ENCODE measurements at places on chromosomes 2 and 18.
A peak's percentile ranks its signal among the peaks of the same experiment; 100 is the strongest.

- no peak for DNase-seq
Observed at GRCh38 chr2:183253441-183254130, 129.3 kb downstream of the NUP35 start.

DNA sequence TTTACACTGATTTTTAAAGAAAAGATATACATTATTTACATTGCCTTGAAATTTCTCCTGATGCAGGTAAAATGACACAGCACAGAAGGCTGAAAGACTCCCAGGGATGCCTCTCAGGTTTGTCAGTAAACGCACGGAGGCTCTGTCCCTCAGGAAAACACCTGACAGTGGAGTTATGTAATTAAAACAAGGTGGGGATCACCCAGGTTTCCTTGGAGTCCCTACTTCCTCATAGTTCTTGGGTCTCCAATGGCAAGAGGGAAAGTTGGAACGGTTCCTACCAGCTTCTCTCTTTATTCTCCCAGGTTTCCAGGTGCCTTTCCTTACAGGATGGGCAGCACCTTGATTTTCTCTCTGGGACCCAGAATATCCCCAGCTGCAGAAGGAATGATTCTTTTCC lies 654.8 kb downstream of the SLC4A3 start:
- DNase-seq, result no peak

DNA sequence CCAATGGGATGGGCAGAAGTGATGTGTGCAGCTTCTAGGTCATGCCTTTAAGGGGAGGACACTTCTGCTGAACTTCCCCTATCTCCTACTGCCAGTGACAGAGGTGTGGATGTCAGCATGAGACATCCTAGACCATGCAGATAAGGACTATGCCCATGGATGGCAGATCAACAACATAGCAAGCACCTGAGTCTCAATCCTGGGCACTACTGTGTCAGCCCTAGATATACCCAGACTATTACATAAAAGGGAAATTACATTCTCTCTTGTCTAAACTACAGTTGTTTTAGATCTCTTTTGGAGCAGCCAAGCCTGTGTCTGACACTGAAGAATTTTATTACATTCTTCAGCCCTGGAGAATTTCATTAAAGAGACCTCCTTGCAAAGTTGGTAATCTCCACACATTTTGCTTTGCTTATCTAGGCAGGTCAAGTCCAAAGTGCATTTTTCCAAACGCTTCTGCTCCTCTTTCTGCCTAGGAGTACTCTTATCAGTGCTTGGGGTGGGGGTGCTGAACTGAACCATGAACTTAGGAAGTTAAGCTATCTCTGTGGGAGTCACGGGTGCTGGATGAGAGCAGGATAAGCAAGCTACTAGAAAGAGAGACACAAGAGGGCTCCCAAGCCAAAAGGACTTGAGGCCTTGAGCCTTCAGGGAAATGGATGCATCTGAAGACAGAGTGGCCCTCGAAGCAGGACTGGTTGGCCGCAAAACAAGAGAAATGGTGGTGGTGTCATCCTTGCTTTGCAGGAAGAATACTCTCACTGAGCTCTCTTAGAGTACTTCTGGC lies 95.2 kb upstream of the SPRED2 start:
- DNase-seq, result no peak

DNA sequence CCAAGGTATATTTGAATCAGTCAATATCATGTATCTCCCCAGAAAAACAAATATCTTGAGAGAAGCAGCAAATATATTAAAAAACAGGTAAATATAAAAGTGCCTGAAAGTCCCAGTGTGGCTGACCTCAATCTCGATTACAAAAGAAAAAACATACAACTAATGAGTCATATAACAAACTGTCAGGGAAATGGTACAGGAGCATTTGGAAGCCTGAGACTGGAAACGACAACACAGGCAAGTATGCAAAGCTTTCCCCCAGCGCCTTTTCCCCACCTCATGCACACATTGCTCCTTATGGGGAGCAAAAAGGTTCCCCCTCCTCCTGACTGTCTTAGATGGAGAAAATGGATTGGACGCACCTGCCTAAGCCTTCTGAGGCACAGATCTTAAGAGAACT lies 230.7 kb downstream of the TMX3 start:
- DNase-seq, result no peak

GRCh38 chr2:98702858-98703620 lies 27.9 kb downstream of the MGAT4A start:
- DNase-seq, result no peak

DNA sequence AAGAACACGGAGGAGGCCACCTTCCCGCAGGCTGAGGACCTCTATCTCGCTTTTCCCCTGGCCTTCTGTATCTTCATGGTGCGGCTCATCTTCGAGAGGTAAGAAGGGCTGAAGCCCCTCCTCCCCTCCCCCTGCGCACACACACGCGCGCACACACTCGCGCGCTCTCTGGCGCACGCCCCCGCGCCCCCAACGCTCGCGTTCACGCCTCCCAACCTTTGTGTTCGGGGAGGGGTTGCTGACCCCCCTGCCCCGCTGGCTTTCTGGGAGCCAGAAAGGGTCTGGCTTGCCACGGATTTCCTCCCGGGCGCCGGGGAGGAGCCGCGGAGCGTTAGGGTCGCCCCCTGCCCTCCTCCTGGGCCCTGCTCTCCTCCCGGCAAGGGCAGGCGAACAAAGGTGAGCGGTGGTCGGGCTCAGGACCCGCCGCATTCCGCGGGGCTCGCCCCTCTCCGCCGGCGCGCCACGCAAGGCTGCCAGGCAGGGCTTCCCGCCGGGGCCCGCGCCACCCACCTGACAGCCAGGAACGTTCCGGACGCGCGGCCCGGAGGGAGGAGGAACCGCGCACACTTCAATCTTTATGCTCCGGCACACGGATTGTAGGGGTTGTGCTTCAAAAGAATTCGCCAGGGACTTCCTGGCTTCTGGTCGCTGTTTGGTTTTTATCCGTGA lies 583 bp downstream of the CERS6 start:
- DNase-seq, result no peak

GRCh38 chr2:181393472-181393871 lies 63.7 kb upstream of the ITGA4 start:
- DNase-seq, result no peak

GRCh38 chr18:39037925-39038324 lies 1472.3 kb upstream of the CELF4 start:
- DNase-seq, result no peak

- no peak for DNase-seq
Observed at GRCh38 chr2:43165378-43166069, 60.9 kb downstream of the ZFP36L2 start.

DNA sequence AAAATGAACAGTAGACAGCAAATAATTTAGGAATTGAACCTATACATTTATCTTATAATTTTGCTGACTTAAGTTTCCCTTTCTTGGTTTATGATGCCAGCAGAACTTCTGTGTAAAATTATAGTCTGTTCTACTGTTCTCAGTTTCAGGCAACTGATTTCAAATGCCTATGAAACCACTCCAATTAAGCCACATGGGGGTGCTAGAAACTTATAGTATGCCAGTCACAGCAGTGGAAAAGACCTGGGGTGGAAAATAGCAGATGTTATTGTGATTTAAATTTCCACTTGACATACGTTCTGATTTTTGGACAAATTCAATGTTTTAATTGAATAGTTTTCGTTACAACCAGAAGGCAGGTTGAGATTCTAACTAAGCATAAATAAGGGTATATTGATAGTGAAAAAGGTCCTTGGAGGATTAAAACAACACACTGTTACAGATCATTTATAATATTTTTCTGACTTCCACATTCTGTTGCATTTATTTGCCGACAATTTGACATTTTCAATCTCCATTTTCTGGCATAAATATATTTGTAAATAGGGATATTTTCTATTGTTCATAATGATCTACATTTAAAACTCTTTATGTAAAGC lies 61.4 kb downstream of the CPS1 start:
- DNase-seq, result peak; percentile 29

- DNase-seq, result no peak
Observed at GRCh38 chr2:44741507-44741906, 200.0 kb upstream of the SIX3 start.

GRCh38 chr18:38321262-38321661 lies 755.7 kb upstream of the CELF4 start:
- DNase-seq, result no peak

GRCh38 chr2:16326711-16327300 lies 338.8 kb downstream of the CYRIA start:
- DNase-seq, result peak; percentile 40

- peak; percentile 13 for DNase-seq
Observed at GRCh38 chr2:218876562-218877219, 4.0 kb upstream of the WNT10A start.

DNA sequence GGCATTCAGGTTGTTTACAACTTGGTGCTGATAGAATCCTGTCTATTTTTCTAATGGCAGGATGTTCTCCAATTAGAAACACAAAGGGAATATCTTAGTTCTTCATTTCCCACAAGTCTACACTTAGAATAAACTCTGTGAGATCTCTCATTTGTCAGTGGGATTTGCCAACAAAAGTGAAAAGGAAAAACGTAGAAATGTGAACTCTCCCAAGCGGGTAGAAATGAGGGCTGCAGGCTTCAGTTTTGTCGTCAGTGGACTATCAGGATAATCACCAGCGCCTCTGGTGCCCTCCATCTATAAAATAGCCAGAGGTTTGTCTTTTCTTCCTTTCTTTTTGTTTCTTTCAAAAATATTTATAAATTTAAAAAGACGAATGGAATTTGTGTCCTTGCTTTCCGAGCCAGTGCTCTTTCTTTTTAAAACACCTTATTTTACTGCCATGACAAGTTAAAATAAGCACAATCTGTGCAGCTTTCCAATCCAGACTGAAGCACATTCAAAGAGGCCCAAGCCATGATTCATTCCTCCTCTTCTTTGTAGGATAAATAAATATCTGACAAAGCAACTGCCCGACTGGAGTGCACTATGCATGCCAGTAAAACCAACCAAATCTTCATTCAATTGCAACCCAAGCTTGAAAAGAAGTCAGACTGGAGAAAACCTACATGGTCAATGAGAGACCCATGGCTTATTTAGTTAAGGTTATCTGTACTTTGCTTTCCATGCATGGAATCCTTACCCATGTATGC lies 185.8 kb downstream of the ANKRD44 start:
- DNase-seq, result no peak

DNA sequence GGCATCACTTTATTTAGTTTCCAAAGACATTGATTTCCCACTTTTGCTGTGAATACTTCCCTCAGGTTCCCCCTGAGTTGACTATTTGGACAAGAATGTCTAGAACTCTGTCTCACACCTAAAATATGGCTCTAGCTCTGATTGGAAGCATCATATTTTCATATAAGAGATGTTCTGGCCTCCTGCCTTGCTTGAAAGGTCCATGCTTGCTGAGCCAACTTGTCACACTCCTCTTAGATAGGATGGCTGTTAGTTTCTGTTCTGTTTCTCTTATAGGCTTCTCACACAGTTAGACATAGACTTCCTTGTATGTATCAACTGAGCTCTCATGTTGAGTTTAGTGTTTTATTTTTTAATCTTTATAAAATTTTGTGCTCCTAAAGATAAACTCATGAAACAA lies 87.1 kb downstream of the CNTNAP5 start:
- no peak for DNase-seq

GRCh38 chr2:58571181-58571852 lies 330.2 kb upstream of the FANCL start:
- peak; percentile 85 for DNase-seq

GRCh38 chr2:139142252-139142880 lies 362.2 kb upstream of the NXPH2 start:
- DNase-seq, result no peak

DNA sequence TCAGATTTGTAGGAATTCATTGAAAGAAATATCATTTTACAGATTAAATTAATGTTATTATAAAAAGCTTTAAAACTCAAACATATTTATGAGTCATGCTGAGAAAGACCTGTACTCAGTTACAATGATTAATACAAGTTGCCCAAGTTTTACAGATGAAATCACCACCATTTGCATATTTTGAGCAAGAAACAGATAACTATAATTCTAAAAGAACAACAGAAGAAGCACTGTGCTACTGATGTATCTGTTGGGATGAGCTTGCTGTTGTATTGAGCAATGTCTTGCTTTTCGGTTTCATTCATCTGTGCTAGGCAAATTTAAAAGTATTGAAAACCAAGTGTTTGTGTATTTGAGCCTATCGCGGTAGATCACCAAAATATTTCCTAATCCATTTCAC lies 1589.1 kb upstream of the ZEB2 start:
- no peak for DNase-seq

DNA sequence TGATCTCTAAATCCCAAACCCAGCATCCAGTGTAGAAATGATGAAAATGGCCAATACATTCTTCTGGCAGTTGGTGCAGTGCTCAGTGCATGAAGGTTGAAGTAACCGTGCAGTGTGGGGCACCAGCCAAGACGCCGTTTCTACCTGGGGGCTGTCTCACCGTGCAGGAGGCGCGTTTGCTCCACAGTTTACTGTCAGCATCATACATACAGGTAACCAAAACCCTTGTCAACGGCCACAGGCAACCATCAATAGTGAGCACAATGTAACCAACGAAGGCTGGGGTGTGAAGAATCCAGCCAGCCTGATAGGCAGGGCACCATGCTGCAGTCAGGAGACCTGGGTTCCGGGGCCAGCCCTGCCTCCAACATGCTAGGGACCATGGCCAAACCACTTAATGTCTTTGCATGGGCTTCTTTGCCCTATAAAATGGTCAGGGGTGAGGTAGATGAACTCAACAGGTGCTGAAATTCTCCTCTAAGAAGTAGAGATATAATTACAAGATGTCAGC lies 127.5 kb upstream of the ID2 start:
- no peak for DNase-seq

DNA sequence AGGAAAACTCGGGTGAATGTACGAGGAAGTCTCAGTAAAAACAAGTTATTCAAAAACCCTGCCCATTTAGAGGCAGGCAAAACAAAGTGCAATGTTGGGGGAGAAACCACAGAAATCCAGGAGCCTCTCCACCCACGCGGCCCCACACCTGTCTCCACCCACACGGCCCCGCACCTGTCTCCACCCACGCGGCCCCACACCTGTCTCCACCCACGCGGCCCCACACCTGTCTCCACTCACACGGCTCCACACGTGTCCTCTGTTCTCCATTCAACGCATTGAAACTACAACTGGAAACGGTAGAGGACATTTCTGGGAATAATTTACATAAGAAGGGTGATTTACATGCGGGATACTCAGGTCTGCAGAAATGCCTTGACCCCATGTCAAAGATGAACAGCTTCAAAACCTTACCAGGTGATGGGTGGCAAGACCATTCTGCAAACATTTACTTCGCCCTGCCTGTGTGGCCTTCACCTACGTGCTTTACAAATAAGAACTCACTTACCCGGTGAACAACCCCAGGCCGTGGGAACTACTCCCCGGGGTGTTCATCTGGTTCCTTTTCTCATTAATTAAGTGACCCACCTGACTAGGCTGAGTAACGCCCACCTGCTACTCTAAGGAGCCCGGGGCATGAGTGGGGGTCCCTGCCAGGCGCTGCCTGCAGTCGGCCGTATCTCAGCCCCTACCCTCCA lies 100.4 kb downstream of the EIPR1 start:
- no peak for DNase-seq

- DNase-seq, result peak; percentile 54
Observed at GRCh38 chr2:237673130-237674001, 46.0 kb downstream of the LRRFIP1 start.

DNA sequence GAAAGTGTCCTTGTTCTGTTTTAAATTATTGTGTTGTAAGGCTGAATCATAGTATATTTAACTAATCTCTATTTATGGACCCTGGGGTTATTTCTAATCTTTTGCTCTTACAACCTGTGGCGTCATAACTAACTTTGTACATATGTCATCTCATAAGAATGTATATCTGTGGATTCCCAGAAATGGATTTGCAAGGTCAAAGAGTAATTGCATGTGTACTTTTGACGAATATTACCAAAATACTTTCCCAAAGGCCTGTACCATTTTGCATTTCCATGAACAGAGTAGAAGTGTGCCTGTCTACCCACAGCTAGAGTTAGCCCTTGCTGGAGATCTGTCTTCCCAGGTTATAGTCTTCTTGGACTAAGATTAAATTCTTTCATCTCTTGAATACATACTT lies 42.8 kb downstream of the SEMA4F start:
- DNase-seq, result no peak
